ENCODE measurements at places on chromosomes 1 and 21. TPM values are rescaled to one million over a fixed set of nuclear protein-coding genes. Genes with fewer than 3 reads are reported as not detected.
A peak's percentile ranks its signal among the peaks of the same experiment; 100 is the strongest.

- no peak overlapping the region for H3K4me3 ChIP-seq
- H3K36me3 ChIP-seq, result no peaks in the 10 kb centered on the region
- DNase-seq, result no peak
- H3K4me1 ChIP-seq, result no peaks in the 10 kb centered on the region
- H3K27ac ChIP-seq, result no peak overlapping the region
Observed at GRCh38 chr1:153396461-153396860, 5.6 kb upstream of the S100A8 start.

The MYOC gene
- total RNA-seq, result not detected

- peaks cover 6% of the 10 kb centered on the region for H3K4me1 ChIP-seq
- H3K27me3 ChIP-seq, result no peaks in the 10 kb centered on the region
Observed at GRCh38 chr1:186643614-186644013, 36.6 kb downstream of the PTGS2 start.

DNA sequence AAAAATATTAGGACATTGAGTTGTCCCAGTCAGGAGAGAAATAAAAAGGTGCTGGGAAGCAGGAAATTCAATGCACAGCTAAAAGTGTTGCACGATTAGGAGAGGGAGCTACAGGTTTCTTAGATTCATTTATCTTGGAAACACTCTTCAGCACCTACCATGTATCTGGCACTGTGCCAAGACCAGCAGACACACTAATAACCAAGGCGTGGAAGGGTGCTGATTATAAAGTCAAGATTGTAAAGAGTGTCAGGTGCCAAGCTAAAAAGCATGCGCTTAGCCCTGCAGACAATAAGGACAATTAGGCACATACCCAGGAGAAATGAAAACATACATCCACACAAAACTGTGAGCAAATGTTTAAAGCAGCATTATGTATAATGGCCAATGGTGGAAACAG, 129.9 kb downstream of the DSCAM start:
- no peaks in the 10 kb centered on the region for H3K27me3 ChIP-seq
- DNase-seq, result no peak
- H3K4me3 ChIP-seq, result no peak overlapping the region
- no peaks in the 10 kb centered on the region for H3K4me1 ChIP-seq

The LGALS8 gene
- total RNA-seq, result 36.5 TPM

DNA sequence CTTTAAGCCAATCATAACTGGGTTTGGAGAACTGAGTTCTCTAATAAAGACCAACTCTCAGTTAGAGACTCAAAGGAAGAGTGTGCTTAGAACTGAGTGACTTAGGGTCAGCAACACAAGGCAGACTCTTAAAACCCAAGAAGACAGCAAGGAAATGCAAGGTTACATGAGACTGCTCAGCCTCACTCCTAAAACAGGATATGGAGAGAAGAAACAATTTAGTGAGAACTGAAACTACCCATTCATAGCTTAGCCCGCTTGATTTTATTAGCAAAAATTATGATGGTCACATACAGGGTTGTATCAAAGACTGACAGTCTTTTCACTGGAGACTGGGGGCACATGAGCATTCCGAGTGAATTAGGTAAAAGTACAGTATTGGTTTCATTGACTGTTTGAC, 78.9 kb upstream of the DMRTA2 start:
- H3K27ac ChIP-seq, result no peak overlapping the region
- H3K36me3 ChIP-seq, result peaks cover 22% of the 10 kb centered on the region
- H3K4me1 ChIP-seq, result no peaks in the 10 kb centered on the region
- H3K4me3 ChIP-seq, result no peak overlapping the region
- DNase-seq, result no peak

The CYP4A11 gene
- total RNA-seq, result not detected

DNA sequence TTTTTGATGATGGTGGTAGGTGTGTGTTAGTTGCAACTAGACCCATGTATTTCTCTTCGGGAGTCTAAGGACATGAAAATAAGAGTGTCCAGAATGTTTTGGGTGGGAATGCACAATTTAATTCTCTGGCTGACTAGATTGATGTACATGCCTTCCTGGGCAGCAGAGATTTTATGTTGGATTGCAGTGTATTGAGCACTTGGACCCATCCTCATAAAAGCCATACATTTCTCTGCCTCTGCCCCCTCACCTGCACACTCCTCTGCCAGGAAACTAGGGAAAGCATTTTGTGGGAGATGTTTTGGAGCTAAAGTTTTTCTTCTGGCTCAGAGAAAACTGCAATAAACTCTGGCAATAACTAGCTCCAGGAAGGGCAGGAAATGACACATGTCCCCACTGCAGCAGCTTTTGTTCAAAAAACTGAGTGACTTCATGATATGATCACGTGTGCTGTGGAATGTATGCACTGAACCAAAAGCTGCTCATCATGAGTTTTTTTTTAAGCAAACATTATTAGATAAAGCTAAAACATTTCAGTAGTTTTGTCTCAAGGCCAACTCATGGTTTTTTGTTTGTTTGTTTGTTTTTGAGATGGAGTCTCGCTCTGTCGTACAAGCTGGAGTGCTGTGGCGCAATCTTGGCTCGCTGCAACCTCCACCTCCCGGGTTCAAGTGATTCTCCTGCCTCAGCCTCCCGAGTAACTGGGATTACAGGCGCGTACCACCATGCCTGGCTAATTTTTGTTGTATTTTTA, 17.6 kb downstream of the RIT1 start:
- peaks cover 33% of the 10 kb centered on the region for H3K4me1 ChIP-seq
- H3K27me3 ChIP-seq, result no peaks in the 10 kb centered on the region
- peak overlapping the region; percentile 93 for H3K27ac ChIP-seq
- DNase-seq, result no peak
- peak overlapping the region; percentile 29 for H3K4me3 ChIP-seq
